ENCODE measurements at places on chromosomes 6 and 20.
A peak's percentile ranks its signal among the peaks of the same experiment; 100 is the strongest.

- DNase-seq: no peak
Measured at GRCh38 chr20:34979366-34980153, 23.9 kb downstream of the MYH7B start.

GRCh38 chr6:151341476-151342195 is 49.7 kb downstream of the ZBTB2 start:
- no peak for DNase-seq

DNA sequence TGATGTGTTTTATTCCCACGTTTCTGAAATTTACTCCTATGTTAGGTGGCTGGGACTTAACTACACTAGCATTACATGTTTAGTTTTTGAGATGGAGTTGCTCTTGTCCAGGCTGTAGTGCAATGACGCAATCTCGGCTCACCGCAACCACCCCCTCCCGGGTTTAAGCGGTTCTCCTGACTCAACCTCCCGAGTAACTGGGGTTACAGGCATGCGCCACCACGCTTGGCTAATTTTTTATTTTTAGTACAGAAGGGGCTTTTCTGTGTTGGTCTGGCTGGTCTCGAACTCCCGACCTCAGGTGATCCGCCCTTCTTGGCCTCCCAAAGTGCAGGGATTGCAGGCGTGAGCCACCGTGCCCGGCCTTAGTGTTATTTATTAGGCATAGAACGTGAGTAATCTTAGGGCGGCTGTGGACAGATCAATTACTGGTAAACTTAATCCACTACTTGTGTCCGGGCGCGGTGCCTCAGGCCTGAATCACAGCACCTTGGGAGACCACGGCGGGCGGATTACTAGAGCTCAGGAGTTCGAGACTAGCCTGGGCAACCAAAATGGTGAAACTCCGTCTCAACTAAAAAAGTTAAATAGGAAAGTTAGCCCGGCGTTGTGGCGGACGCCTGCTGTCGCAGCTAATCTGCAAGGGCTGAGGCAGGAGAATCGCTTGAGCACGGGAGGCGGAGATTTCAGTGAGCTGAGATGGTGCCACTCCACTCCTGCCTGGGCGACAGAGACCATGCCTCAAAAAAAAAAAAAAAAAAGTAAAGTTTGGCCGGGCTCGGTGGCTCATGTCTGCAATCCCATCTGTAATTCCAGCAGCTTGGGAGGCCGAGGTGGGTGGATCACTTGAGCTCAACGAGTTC is 123.7 kb upstream of the BTN3A2 start:
- DNase-seq: peak; percentile 37

GRCh38 chr6:111761783-111762312 is 111.4 kb downstream of the FYN start:
- no peak for DNase-seq

GRCh38 chr20:3045042-3045815 is 623 bp upstream of the MRPS26 start:
- peak; percentile 75 for DNase-seq

GRCh38 chr20:18995455-18995854 is 181.9 kb downstream of the SCP2D1 start:
- no peak for DNase-seq

- DNase-seq: no peak
Measured at GRCh38 chr20:49563015-49563980, 4.6 kb downstream of the PTGIS start.

- no peak for DNase-seq
Measured at GRCh38 chr6:146785001-146785585, 186.3 kb downstream of the ADGB start.

DNA sequence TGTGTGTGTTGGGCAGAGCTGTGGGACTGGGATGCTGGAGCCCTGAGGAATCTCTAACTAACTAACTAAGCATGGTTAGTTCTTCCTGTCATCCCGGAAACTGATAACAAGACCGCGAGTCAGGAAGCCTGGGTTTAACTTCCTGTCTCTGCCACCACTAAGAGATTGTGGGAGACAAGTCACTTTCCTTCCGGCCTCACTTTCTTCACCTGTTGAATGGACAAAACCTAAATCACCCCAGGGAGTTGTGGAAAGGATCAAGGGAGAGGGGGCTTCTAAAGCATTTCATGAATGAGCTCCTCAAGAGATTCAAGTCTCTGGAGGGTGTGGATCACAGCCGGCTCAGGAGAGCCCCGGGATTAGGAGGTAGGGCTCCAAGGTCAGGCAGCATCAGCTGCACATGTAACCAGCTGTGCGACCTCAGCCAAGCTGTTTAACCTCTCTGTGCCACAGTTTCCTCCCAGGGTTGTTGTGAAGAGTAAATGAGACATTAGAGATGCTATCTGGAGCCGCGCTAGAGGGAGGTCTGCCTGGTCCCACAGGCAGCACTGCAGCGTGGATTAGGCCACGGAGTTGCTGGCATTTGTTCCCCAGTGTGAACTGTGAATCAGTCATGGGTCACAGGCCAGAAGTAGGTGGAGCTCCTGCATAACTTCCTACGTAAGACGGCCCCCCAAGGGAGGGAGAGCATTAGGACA is 105.1 kb downstream of the TOX2 start:
- peak; percentile 27 for DNase-seq

- no peak for DNase-seq
Measured at GRCh38 chr6:29566856-29567255, 7.3 kb upstream of the UBD start.

DNA sequence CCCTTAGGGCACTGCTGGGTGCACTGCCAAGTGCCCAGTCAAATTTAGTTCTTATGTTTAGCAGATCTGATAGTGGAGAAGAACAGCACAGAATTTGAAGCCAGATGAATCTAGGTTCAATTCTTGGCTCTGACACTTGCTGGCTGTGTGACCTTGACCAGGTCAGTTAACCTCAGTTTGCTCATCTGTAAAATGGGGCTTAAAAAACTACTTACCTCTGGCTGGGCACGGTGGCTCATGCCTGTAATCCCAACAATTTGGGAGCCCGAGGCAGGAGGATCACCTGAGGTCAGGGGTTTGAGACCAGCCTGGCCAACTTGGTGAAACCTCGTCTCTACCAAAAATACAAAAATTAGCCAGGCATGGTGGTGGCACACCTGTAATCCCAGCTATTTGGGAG is 49.9 kb upstream of the MLN start:
- DNase-seq: no peak

DNA sequence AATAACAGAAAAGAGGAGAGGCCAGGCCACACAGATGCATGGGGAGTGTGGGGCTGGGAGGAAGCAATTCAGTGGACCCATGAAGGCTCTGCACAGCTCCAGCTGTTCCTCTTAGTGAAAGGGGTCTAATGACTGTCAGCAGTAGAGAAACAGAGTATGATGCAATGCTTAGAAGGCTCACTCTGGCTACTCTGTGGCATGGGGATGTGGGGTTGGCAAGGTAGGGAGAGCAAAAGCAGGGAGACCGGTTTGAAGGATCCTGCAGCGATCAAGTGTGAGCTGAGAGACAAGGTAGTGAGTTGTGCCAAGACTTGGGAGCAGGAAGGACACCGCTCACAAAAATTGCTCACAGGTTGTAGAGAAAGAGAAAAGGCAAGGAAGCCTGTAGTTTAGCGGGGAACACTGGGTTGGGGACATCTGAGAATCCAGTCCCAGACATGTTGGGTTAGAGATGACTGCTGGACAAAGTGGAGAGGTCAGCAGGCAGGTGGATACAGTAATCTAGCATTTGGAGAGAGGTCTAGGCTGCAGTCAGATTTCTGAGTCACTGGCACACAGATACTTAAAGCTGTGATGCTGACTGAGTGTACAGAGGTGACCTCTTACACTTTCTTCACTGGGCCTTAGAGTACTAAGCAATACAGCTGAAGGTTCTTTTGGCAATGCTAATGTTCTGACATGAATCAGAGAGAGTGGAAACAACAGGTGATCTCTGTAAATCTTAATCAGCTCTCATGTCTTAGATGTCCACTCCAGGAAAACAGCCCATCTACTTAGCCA is 27.1 kb downstream of the NAPB start:
- DNase-seq: no peak

DNA sequence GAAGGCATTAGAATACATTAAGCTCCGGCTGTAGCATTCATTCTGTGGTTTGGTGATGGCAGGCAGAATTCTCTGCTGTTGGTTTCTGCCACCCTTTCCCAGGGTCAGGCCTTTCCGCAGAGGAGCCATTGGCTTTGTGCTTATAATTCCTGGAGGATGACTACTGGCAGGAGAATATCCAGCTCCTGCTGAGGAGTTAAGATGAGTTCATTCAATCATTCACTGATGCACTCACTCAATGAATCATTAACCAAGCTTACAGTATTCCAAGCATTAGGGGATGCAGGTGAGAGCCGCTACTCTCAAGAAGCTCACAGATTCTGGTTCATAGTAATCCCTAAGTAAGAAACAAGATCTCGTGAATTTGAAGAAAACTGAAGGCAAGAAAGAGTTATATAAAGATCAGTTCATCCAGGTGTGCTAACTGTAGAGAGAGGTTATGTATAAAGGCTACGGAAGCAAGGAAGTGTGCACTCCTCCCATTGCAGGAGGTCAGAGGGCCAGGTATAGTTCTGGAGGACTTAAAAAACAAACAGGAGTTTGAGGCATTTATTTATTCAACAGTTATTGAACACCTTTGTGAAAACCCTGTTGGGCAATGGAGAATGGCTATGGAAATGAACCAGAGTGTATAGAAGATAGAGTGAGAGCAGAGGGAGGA is 75.5 kb downstream of the HMGN3 start:
- no peak for DNase-seq

- DNase-seq: no peak
Measured at GRCh38 chr6:33907227-33907626, 103.4 kb upstream of the MLN start.

DNA sequence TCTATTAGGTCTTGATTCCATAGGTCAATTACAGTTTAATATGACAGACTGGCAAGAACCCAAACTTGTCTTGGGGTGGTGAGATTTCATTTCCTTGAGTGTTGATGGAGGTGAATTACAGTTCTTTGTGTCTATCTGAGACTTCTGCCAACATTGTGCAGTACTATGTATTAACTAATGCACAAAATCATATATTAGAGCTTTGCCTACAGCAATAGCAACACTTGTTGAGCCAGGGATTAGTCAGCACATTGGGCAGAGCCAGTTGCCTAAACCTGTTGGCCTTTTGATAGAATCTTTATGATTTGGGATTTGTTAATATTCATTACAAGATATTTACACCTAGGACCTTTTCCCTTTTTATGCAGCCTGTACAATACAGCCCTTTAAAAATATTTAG is 135.3 kb upstream of the CENPW start:
- DNase-seq: no peak

- no peak for DNase-seq
Measured at GRCh38 chr6:14470671-14471070, 353.1 kb downstream of the CD83 start.

DNA sequence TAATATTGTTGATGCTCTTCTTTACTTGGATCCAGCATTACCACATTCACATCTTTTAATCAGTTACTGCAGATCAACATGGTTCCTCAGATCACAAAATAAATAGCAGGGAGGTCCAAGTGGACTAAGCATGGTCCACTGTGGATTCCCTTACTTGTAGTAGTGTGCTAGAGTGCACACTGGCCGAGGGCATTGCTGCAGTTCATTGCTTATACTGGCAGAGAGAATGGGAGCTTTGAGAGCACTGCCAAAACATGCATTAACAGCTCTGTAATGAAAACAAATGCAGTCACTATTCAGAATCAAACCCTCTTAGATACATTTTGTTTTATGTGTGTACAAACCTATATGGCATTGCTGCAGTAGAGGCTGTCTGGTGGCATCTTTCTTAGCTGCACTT is 471.5 kb downstream of the CD109 start:
- peak; percentile 30 for DNase-seq

- DNase-seq: no peak
Measured at GRCh38 chr20:60102665-60103210, 144.5 kb downstream of the CDH26 start.

GRCh38 chr20:9597547-9597946 is 83.2 kb downstream of the LAMP5 start:
- DNase-seq: no peak

DNA sequence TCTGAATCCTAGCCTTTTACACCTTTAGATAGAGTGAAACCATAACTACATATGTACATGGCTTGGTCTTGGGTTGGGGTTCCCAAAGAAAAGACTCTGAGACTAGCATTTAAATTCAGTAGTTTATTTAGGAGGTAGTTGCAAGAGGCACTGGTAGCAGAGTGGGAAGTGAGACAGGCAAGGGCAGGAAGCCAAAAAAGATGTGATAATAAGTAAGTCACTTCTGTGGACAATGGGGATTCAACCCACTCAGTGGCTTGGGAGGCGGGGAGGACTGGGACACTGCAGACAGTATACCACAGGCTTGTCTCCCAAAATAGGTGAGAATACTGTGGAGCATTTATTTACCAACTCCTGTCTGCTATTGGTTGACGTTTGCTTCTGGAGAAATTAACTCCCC is 131.9 kb downstream of the SLC24A3 start:
- no peak for DNase-seq

DNA sequence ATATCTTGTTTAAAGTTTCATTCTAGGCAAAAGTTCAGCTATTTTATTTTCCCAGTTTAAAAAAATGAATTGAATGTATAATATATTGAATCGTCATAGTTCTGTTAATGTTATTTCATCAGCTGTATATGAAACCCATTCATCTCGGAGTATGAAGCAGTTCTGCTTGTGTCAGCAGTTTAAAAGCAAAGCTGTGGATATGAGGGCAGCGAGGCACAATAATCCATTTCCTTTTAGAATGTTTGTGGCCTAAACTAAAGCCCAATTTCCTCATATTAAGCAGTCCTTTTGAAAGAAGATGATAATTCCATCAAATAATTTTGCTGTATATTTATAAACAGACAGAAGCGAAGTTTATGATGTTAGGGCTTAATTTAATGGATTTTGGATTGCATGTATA is 300.1 kb downstream of the SAMD5 start:
- no peak for DNase-seq

- no peak for DNase-seq
Measured at GRCh38 chr6:38492031-38492430, 147.7 kb downstream of the BTBD9 start.

GRCh38 chr6:4360920-4361319 is 225.5 kb upstream of the ECI2 start:
- no peak for DNase-seq

- peak; percentile 64 for DNase-seq
Measured at GRCh38 chr6:25311331-25311840, 32.2 kb downstream of the CARMIL1 start.

DNA sequence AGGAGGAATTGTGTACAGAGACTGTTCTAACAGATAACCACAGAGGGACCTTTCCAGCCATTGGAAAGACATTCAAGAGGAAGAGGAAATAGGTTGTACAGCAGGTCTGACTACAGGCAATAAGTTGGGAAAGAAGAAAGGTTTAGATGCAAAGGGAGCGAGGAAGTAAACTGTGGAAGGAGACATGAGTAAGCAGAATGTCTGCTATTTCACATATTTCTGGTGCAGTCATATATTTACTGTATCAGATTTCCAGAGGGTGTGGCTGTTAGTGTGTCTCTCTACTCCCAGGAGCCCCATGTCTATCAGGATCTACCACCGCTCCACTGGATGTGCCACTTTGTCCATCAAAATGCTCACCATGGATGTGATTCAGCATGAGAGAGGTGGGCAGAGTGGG is 25.9 kb downstream of the MRS2 start:
- DNase-seq: no peak

GRCh38 chr6:32668226-32668747 is 1.8 kb upstream of the HLA-DQB1 start:
- peak; percentile 16 for DNase-seq

GRCh38 chr20:46735436-46735835 is 26.0 kb downstream of the SLC2A10 start:
- no peak for DNase-seq
